ENCODE measurements at places on chromosomes 1 and 21. TPM values are rescaled to one million over a fixed set of nuclear protein-coding genes. Genes with fewer than 3 reads are reported as not detected.
A peak's percentile ranks its signal among the peaks of the same experiment; 100 is the strongest.

DNA sequence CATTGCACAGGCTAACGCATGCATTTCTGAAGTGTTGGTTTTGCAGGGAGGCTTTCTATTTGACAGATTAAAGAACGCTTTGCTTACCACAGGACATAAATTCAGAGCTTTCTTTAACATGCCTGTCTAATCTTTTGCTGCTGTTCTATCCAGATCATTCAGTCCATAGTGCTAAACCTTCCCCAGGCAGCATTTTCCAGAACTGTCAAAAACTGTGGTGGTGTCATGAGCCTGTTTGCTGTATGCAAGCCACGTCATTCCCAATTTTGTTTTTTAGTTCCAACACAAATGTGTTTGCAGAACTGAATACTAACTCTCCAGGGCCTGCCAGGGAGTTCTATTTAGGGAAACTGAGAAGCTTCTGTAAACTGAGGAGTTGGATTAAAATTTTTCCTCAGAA is 390.5 kb upstream of the LYPLAL1 start:
- no peak for DNase-seq
- H3K4me1 ChIP-seq, result no peaks in the 10 kb centered on the region
- no peak overlapping the region for H3K27ac ChIP-seq
- no peak overlapping the region for H3K4me3 ChIP-seq
- H3K27me3 ChIP-seq, result no peaks in the 10 kb centered on the region

DNA sequence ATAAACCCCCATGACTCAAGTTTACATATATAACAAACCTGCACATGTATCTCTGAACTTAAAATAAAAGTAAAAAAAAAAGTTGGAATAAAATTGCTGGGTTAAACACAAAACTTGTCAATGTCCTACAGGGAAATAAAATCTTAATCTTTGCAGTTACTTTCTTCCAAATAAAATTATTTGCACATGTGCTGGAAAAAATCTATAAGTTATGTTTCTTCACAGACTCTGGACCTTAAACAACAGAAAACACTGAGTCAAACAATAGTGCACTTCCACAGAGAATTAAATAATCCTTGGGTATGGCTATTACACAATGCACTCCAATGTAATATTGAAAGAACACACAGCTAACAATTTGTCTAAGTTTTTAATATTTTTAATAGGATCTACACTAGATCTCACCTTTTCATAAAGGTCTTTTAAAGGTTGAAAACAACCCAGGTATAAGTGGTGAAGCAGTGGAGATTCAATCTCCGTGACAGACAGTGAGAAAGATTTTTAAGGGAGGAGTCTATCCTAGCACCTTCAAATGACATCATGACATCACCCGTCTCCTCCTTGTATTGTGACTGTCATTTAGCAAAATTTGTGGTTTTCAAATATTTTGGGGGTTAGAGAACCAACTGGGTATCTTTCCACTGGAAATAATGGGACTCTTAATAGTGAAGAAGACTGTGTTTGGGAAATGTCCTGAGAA is 25.2 kb upstream of the FGGY start:
- no peaks in the 10 kb centered on the region for H3K4me1 ChIP-seq
- no peaks in the 10 kb centered on the region for H3K36me3 ChIP-seq
- H3K27me3 ChIP-seq, result peaks cover 42% of the 10 kb centered on the region

DNA sequence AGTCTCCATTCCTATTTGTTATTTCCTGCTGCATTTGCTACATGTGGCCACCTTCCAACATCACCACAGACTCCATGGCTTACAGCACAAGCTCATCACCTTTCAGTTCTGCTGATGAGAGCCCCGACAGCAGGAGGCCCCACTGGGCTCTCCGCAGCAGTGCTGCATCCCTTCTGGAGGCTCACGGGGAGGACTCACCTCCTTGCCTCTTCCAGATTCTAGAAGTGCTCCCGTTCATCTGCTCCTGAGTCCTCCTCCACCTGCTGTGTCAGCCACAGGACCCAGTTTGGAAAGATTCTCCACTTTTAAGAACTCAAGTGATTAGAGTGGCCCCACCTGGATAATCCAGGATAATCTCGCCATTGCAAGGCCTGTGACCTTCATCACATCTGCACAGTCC is 167.6 kb downstream of the PCBP3 start:
- H3K27me3 ChIP-seq, result peaks cover 31% of the 10 kb centered on the region
- DNase-seq, result no peak
- H3K4me1 ChIP-seq, result peaks cover 2% of the 10 kb centered on the region
- no peak overlapping the region for H3K27ac ChIP-seq

DNA sequence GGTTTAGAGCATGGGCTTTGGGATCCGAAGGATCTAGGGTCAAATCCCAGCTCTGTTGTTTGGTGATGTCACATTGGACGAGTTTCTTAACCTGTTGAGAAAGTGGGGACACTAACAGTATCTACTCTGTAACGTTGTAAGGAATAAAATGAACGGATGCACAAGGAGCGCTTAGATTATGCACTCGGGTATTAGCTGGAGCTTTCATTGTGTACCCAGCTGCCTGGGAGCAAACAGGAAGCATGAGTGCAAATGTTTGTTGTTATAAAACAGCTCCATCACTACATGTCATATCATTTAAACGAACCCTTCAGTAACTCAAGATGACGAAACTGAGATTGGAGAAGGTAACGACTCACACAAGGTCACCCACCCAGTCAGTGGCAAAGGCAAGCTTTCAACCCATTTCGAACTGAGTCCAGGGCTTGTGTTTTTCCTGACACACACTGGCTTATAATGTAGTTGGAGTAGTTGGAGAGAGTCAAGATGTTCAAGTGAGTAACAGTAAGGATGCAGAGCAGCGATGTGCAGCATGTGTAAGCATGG is 16.2 kb upstream of the SLC6A17 start:
- H3K36me3 ChIP-seq, result peaks cover 3% of the 10 kb centered on the region
- peaks cover 17% of the 10 kb centered on the region for H3K4me1 ChIP-seq
- H3K27ac ChIP-seq, result no peak overlapping the region
- H3K27me3 ChIP-seq, result peaks cover 89% of the 10 kb centered on the region
- DNase-seq, result no peak

DNA sequence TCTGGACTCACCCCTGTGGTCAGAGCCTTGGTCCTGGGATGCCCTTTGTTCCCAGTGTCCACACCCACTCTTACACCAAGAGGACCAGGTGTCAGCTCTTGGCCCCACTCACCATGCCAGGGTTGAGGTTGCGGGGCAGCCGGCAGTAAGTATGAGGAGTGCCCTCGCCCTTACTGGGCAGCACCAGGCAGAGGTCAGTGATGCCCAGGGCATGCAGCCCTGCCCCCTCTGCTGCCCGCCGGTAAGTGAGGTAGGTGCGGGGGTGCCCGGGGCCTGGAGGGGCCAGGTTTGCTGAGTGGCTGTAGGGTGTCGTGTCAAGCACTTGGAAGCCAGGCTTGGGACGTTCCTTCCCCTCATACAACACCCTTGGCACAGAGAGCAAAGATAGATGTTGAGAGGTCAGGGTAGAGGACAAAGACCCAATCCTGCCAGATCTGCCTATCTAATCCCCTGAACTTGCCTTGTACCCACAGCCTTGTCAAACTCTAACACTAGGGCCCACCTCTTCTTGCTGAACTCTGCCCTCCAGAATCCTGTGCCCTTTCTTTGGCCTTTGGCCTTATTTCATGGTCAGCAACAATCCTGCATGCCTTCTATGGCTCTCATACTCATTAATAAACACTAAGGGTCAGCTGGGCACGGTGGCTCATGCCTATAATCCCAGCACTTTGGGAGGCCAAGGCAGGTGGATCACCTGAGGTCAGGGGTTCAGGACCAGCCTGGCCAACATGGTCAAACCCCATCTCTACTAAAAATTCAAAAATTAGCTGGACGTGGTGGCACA is 3.6 kb downstream of the DENND4B start:
- H3K4me1 ChIP-seq, result peaks cover 39% of the 10 kb centered on the region
- peaks cover 7% of the 10 kb centered on the region for H3K36me3 ChIP-seq
- no peak for DNase-seq
- no peaks in the 10 kb centered on the region for H3K27me3 ChIP-seq
- no peak overlapping the region for H3K4me3 ChIP-seq

GRCh38 chr1:172324761-172325160 is 95.7 kb upstream of the C1orf105 start:
- H3K27me3 ChIP-seq, result no peaks in the 10 kb centered on the region
- H3K4me1 ChIP-seq, result no peaks in the 10 kb centered on the region
- DNase-seq, result no peak
- H3K27ac ChIP-seq, result no peak overlapping the region

The PPM1J gene
- total RNA-seq, result 0.42 TPM

GRCh38 chr1:94633051-94633450 is 91.5 kb upstream of the F3 start:
- no peak for DNase-seq
- peaks cover 26% of the 10 kb centered on the region for H3K27me3 ChIP-seq
- H3K27ac ChIP-seq, result no peak overlapping the region

DNA sequence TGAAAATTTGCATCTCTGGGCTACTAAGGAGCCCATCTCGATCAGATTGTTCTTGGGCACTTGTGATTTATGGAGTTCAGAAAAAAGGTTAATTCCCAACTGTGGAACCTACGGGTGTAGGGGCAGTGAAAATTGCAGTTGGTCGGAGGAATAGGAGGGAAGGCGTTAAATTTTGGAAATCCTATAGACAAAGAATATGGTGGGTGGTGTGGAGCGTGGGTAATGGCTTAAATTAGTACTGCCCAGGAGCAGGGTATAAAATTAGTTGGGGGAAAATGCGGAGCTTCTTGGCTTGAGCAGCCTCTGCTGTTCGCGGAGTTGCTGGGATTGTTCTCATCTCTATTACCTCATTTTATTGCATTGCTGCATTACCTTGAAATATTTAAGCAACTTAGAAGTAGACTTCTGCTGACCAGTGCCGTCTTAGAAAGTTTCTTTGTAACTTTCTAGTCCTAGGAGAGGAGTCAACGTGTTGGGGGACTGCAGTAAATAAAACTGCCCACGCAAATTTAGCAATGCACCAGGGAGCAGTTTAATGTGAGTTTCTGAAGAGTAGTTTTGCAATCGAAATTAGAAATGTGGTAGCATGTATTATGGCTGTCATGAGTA is 514 bp downstream of the S1PR1 start:
- H3K4me3 ChIP-seq, result peak overlapping the region; percentile 100
- H3K27ac ChIP-seq, result peak overlapping the region; percentile 100
- peaks cover 54% of the 10 kb centered on the region for H3K4me1 ChIP-seq
- no peaks in the 10 kb centered on the region for H3K27me3 ChIP-seq
- no peak for DNase-seq
- peaks cover 26% of the 10 kb centered on the region for H3K36me3 ChIP-seq

DNA sequence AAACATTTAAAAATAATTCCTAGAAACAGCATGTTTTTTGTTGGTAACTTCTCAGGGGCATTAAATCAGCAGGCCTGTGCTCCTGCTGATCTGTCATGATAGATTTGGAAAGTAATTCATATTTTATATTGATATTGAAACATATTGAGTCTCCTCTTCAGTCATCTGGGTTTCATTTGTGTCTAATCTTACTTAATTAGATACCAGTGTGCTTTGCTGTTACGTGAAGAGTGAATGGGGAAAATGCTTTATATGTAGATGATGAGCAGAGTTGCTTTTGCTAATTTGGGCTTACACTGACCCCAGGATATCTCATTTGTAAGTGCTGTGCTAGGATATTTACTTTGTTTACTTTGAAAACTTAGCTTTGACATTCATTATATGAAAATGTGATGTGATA is 45.9 kb downstream of the CHRM3 start:
- no peaks in the 10 kb centered on the region for H3K4me1 ChIP-seq
- H3K27me3 ChIP-seq, result peaks cover 6% of the 10 kb centered on the region
- H3K4me3 ChIP-seq, result no peak overlapping the region
- no peaks in the 10 kb centered on the region for H3K36me3 ChIP-seq

DNA sequence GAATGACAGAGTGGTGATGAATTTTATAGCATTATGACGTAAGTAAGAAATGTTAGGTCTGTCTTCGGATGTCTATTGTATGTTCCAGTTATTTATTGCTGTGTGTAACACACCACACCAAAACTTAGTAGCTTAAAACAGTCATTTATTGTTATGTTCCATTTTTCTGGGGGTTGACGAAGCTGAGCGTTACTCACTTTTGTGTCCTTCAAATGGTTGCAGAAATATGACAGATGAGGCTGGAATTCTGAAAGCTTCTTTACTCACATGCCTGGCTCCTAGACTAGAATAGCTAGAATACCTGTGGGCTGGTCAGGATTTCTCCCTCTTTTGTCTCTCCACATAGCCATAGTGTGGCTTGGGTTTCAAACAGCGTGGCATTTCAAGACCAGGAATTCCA is 62.1 kb upstream of the S1PR1 start:
- H3K27ac ChIP-seq, result no peak overlapping the region
- no peak overlapping the region for H3K4me3 ChIP-seq
- no peak for DNase-seq
- peaks cover 14% of the 10 kb centered on the region for H3K4me1 ChIP-seq
- no peaks in the 10 kb centered on the region for H3K36me3 ChIP-seq

GRCh38 chr1:152870831-152871730 is 7.0 kb upstream of the SMCP start:
- H3K27me3 ChIP-seq, result peaks cover 29% of the 10 kb centered on the region
- peak overlapping the region; percentile 16 for H3K27ac ChIP-seq
- no peaks in the 10 kb centered on the region for H3K36me3 ChIP-seq
- H3K4me3 ChIP-seq, result no peak overlapping the region

The FTCD gene
- 1.1 TPM for total RNA-seq

DNA sequence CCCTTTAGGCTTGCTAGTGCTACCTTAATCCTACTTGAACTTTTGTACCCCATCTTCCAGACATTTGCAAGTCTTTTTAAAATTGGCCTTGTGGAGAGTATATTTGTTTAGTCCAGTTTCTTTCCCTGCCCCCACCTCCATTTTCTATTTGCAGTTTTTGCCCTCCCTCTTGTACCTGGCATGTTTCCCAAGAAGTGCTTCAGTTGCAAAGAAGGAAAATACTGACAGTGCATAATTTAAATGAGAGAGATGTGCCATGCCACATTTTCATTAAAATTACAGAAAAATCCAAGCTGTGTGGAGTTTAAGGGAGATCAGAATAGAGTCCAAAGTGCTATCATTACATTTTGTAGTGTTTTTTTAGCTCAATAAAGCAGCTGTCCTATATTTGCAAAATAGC is 150.0 kb upstream of the ADGRL2 start:
- H3K36me3 ChIP-seq, result no peaks in the 10 kb centered on the region
- H3K27me3 ChIP-seq, result no peaks in the 10 kb centered on the region
- H3K4me1 ChIP-seq, result no peaks in the 10 kb centered on the region
- H3K4me3 ChIP-seq, result no peak overlapping the region
- no peak overlapping the region for H3K27ac ChIP-seq

- H3K36me3 ChIP-seq, result no peaks in the 10 kb centered on the region
- no peaks in the 10 kb centered on the region for H3K27me3 ChIP-seq
- DNase-seq, result no peak
- no peak overlapping the region for H3K4me3 ChIP-seq
- H3K27ac ChIP-seq, result no peak overlapping the region
- peaks cover 15% of the 10 kb centered on the region for H3K4me1 ChIP-seq
These were observed 96.9 kb upstream of the EDN2 start for GRCh38 chr1:41581216-41582003.

- no peak overlapping the region for H3K4me3 ChIP-seq
- H3K36me3 ChIP-seq, result no peaks in the 10 kb centered on the region
- DNase-seq, result no peak
- H3K4me1 ChIP-seq, result no peaks in the 10 kb centered on the region
- H3K27me3 ChIP-seq, result no peaks in the 10 kb centered on the region
- no peak overlapping the region for H3K27ac ChIP-seq
These were observed 234.5 kb upstream of the HOOK1 start for GRCh38 chr1:59580257-59580656.

Measured in T-helper 17 cell (primary cell).